Activated T-cell treated with anti-CD3 and anti-CD28 coated beads, Interleukin-2, amount 50 U/mL, for 72 hours (primary cell): ENCODE measurements at places on chromosomes 3 and 15. TPM values are rescaled to one million over a fixed set of nuclear protein-coding genes. Genes with fewer than 3 reads are reported as not detected.

PLAAT1 gene
- not detected for total RNA-seq

ESYT3 gene
- total RNA-seq, result 1.1 TPM

PLSCR5 gene
- not detected for total RNA-seq

AZI2 gene
- 51.4 TPM for total RNA-seq

LRRC2 gene
- total RNA-seq, result not detected

TUSC7 gene
- total RNA-seq, result not detected

ISLR2 gene
- total RNA-seq, result 0.62 TPM

ADAMTSL3 gene
- total RNA-seq, result 0.12 TPM

IMPDH2 gene
- 562 TPM for total RNA-seq

CIDEC gene
- total RNA-seq, result not detected

AP4E1 gene
- total RNA-seq, result 13.3 TPM

COX17 gene
- total RNA-seq, result 58.5 TPM

OSTN gene
- total RNA-seq, result not detected

PDZRN3 gene
- total RNA-seq, result not detected

LDHAL6B gene
- total RNA-seq, result not detected

IMP3 gene
- 57.5 TPM for total RNA-seq

INSYN1 gene
- not detected for total RNA-seq

SPINK8 gene
- not detected for total RNA-seq

ADIPOQ gene
- 0.05 TPM for total RNA-seq
